ENCODE measurements at places on chromosomes 16 and 17. TPM values are rescaled to one million over a fixed set of nuclear protein-coding genes. Genes with fewer than 3 reads are reported as not detected.

- H3K4me3 ChIP-seq: peak overlapping the region; percentile 70
- H3K4me1 ChIP-seq: peaks cover 9% of the 10 kb centered on the region
- H3K27me3 ChIP-seq: peaks cover 71% of the 10 kb centered on the region
- peak; percentile 66 for DNase-seq
Observed at GRCh38 chr16:22814711-22815105, 746 bp downstream of the HS3ST2 start.

DNA sequence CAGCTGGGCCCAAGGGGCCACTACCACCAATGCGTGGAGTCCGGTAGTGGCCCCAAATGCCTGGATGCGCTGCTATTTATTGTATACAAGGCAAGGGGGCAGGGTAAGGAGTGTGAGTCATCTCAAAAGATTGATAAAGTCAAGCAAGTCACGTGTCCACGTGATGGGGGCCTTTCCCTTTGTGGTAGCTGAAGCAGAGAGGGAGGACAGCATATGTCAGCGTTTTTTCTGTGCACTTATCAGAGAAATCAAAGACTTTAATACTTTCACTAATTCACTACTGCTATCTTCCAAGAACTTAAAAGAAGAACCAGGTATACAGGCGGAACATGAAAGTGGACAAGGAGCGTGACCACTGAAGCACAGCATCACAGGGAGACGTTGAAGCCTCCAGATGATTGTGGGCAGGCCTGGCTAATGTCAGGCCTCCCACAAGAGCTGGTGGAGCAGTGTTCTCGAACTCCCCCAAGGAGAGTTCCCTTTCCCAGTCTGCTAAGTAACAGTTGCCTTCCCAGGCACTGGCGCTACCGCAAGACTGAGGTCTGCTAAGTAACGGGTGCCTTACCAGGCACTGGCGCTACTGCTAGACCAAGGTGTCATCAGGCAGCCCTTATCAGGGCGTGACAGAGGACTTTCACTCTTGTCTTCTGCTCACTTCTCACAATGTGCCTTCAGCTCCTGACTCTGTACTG is 10.8 kb upstream of the ASB16 start:
- no peak overlapping the region for H3K4me3 ChIP-seq
- no peaks in the 10 kb centered on the region for H3K4me1 ChIP-seq
- DNase-seq: no peak
- H3K27ac ChIP-seq: no peak overlapping the region

DNA sequence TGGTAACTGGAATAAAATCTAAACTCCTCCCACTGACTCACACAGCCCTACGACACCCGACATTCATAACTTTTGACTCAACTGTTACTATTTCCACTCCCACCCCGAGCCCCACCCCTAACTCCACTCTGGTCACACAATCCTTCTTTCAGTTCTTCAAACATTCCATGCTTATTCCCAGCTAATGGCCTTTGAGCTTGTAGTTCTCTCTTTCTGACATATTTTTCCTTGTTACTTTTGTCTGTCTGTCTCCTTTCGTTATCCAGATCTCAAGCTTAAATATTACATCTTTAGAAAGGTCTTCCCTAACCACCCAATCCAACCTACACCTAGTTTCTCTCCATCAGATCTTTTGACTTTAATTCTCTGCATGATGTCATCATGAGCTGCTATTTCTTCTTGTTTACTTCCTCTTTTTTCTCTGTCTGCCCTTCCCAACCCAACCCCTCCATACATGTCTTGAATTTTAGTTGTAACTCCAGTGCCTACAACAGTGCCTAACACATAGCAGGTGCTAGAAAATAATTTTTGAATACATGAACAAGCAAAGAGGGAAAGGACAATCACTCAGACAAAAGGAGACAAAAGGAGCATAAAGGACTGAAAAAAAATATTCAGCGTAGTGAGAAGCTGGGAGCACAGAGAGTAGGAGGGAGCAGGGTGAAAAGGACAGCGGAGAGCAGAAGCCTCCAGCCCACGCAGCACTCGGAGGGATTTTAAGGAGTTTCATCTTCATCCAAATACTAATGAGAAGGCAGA is 65.2 kb upstream of the SMIM36 start:
- H3K27me3 ChIP-seq: no peaks in the 10 kb centered on the region
- H3K27ac ChIP-seq: no peak overlapping the region
- no peaks in the 10 kb centered on the region for H3K36me3 ChIP-seq
- H3K4me3 ChIP-seq: no peak overlapping the region

DNA sequence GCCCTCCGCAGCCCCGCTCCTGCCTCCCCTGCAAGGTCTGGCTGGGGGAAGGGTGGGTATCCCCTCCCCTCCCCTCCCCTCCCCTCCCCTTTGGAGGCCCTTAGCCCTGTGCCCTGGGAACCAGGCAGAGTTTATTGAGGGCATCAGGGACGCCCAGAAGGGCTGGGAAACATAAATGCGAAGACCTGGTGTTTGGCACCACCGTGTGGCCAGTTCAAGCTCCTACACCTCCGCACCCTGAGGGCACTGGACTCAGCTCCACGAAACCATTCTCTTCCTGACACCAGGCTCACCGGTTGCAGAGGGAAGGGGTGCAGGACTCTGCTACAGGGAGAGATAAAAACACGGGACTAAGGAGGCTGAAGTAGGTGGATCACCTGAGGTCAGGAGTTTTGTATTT is 1.0 kb upstream of the AIPL1 start:
- H3K4me1 ChIP-seq: peaks cover 43% of the 10 kb centered on the region
- no peak overlapping the region for H3K4me3 ChIP-seq

DNA sequence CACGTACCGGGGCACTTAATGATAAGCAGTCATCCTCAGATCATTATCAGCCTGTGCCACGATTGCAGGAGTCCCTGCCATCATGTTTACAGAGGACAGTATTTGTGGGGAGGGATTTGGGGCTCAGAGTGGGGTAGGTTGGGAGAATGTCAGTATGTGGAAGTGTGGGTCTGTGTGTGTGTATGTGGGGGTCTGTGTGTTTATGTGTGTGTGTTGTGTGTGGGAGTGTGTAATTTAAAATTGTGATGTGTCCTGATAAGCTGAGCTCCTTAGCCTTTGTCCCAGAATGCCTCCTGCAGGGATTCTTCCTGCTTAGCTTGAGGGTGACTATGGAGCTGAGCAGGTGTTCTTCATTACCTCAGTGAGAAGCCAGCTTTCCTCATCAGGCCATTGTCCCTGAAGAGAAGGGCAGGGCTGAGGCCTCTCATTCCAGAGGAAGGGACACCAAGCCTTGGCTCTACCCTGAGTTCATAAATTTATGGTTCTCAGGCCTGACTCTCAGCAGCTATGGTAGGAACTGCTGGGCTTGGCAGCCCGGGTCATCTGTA is 13.5 kb upstream of the EFCAB13 start:
- H3K4me3 ChIP-seq: no peak overlapping the region
- DNase-seq: no peak
- peaks cover 6% of the 10 kb centered on the region for H3K4me1 ChIP-seq

DNA sequence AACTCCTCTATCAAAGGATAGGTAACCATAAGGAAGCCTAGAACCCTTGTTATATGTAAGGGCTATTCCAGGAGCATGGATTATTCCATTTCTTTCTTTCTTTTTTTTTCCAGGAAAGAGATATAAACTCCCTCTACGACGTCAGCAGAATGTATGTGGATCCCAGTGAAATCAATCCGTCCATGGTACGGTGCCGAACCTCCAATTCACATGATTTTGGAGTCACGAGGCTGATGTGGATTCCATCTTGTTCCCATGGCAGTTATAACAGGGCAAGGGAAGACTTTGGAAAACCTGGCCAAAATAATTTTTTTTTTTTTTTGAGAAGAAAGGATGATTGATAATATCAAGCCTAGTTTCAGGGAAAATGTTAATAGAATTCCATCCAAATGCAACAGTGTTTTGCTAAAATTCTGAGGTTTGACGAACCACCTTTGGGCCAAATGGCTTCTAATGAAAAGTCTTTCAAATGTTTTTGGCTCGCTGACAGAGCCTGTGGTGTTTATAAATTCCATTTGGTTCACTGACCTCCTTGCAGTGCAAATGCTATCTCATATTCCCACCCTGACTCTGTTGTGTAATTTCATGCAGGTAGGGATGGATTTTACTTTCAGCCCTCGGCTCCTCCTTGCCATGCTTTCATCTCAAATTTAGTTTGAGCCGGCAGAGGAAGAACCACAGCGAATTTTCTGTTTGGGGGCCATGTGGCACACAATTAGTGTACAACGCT is 90.0 kb downstream of the SDR42E1 start:
- no peak overlapping the region for H3K27ac ChIP-seq
- no peak overlapping the region for H3K4me3 ChIP-seq
- no peaks in the 10 kb centered on the region for H3K27me3 ChIP-seq

DNA sequence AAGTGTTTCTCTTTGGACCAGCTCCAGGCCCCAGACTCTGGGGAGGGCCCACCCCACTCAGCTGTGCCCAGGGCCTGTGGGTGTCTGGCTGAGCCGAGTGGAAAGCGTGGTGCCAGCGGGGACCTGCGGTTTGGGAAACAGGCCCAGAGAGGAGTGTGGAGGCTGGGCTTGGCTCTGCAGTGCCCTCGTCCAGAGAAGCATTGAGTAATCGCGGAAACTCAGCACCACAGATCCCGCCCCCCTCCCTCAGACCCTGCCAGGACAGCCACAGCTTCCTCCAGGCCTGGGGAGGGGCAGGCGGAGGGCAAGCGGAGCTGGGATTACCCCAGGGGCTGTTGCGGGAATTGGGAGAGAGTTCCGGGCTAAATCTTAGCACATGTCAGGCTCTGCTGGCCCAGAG is 14.6 kb upstream of the PITPNA start:
- H3K4me1 ChIP-seq: peaks cover 29% of the 10 kb centered on the region
- no peaks in the 10 kb centered on the region for H3K27me3 ChIP-seq
- no peak overlapping the region for H3K4me3 ChIP-seq
- no peaks in the 10 kb centered on the region for H3K36me3 ChIP-seq

GRCh38 chr16:58442547-58442946 is 50.3 kb downstream of the GINS3 start:
- peaks cover 24% of the 10 kb centered on the region for H3K27me3 ChIP-seq
- H3K36me3 ChIP-seq: no peaks in the 10 kb centered on the region
- H3K27ac ChIP-seq: no peak overlapping the region
- no peak overlapping the region for H3K4me3 ChIP-seq
- DNase-seq: no peak
- no peaks in the 10 kb centered on the region for H3K4me1 ChIP-seq

DNA sequence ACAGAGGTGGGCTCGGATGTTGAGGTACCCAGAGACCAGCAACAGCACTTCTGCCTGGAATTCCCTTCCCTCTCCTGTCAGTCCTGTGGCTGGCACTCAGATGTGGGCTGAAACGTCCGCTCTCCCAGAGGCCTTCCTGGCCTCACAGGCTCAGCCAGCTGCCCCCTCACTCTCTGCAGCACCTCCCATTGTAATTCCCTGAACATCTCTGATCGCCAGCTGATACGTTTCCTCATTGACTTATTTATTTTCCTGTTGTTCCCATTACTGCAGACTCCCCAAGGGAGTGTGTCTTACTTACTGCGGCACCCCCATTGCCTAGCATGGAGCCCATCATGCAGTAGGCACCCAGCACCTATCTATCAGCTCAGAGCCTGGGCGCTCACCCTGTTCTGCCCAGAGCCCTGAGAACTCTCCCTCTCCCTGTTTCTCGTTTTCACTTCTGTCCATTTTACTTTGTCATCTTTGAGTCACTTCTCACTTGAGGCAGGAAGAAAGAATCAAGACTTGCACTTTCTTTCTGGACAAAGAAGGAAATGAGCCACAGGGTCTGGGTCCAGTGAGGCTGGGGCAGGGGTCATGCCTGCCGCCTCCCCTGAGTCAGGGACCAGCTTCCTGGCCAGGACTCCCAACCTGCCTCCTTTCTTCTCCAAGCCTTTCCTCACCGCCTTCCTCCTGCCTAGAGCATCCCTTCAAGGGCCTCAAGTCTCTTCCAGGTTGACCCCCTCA is 10.2 kb downstream of the CDH5 start:
- H3K36me3 ChIP-seq: no peaks in the 10 kb centered on the region
- no peaks in the 10 kb centered on the region for H3K27me3 ChIP-seq
- no peak overlapping the region for H3K27ac ChIP-seq
- peaks cover 7% of the 10 kb centered on the region for H3K4me1 ChIP-seq
- H3K4me3 ChIP-seq: no peak overlapping the region

GRCh38 chr17:4001048-4001590 is 36.9 kb upstream of the ATP2A3 start:
- H3K4me3 ChIP-seq: no peak overlapping the region
- no peaks in the 10 kb centered on the region for H3K36me3 ChIP-seq
- DNase-seq: no peak
- peaks cover 19% of the 10 kb centered on the region for H3K4me1 ChIP-seq

DNA sequence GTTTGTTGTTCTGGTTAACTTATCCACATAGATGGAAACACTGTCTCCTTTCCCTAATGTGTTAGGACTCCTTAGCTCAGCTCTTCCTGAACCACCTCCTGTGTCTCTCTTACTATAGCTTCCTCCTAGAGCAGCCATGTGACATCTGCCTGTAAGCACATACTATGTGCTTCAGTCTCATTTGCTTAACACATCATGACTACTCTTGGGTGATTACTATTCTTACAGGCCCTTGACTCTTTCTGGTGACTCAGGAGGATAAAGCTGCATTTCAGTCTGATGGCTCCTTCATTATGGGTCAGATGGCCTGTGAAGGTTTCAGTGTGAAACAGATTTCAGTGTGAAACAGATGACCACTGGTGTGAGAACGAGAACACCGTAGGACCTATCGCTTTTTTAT is 320 bp upstream of the KRTAP4-2 start:
- H3K36me3 ChIP-seq: no peaks in the 10 kb centered on the region
- no peak for DNase-seq
- no peaks in the 10 kb centered on the region for H3K27me3 ChIP-seq
- no peak overlapping the region for H3K27ac ChIP-seq
- H3K4me3 ChIP-seq: no peak overlapping the region

- no peak overlapping the region for H3K4me3 ChIP-seq
- H3K27ac ChIP-seq: peak overlapping the region; percentile 75
Observed at GRCh38 chr16:4640572-4641305, 16.1 kb downstream of the MGRN1 start.

DNA sequence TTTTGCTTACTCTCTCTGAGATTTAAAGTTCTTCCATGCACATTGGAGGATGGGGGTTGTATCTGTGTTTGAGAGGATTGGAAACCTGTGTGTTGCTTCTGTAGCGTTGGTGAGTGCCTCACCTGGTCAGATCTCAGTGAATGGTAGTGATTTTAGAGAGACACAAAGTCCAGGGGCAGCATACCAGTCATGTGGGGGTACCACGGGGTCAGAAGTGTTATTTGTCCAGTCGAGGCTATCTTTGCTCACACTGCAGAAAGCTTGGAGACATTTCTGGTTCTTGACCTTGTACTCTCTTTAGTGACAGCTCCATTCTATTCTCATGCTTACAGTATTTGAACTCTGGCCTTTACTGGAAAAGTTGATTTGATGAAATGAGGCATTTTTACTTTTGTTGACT is 23.7 kb downstream of the PRKAR1A start:
- H3K4me3 ChIP-seq: no peak overlapping the region
- no peaks in the 10 kb centered on the region for H3K27me3 ChIP-seq

Gene GID4
- total RNA-seq: 16.0 TPM

Gene CLEC10A
- total RNA-seq: not detected

Gene MRPS7
- 87.5 TPM for total RNA-seq

Gene GNG13
- 0.34 TPM for total RNA-seq

Gene CCL5
- 0.17 TPM for total RNA-seq

Measured in WTC11 (cell line).